ENCODE measurements at places on chromosomes 5 and 9. TPM values are rescaled to one million over a fixed set of nuclear protein-coding genes. Genes with fewer than 3 reads are reported as not detected.

DNA sequence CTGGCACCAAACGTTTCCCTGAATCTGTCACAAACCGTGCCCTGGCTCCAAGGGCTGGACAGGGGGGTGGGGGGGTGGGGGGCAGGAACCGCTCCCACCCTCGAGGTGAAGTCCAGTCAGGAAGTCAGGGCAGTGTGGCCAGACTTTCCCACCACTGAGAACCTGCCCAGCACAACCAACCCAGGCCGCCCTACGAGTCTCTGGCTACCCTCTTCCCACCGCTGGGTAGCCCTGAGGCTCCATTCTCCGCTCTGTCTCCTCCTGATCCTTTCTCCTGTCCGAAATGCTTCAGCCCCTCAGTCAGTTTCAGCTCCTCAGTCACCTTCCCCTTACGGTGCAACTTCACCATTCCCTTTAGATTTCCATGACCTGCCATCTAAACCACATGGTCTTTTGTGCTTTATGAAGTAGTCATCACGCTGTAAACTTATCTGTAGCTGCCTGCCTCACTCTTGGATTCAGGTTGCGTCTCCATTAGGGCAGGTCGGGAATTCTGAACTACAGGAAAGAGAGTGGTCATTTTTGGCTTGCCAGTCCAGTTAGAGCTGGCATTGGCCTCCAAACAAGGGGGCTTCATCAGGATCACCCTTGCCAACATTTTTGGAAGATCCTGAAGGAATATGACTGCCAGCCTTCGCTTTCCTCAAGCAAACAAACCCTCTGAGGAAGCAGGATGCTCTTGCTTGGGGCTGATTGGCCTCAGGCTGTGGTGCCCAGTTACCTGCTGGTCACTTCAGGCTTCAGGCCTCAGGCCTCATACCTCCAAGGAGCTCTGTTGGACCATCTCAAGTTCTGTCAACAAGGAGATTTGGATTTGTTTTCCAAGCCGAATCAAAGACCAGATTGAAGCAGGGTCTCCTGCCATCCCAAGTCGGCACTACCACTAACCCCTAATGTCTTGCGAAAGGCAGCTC lies 794 bp upstream of the DCAF12 start:
- DNase-seq: no peak

The NUP214 gene
- 37.6 TPM for total RNA-seq

- DNase-seq: no peak
Observed at GRCh38 chr9:106304401-106304920, 558.5 kb upstream of the ZNF462 start.

The RELL2 gene
- total RNA-seq: 3.9 TPM

DNA sequence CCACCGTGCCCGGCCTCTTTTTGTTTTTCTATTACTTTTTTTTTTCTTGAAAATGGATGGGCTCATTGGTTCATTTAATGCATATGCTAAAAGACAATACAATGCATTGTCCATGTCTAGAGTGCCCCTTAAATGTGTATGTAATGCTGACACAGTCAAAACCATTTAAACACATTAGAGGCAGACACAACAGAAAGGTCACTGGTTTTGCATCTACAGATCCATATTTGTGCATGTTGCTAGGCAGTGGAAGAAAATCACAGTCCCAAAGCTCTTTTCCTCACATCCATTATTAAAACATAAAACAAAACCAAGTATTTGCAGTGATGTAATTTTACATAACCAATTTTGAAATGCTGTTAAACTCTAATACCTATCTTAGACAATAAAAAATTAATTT lies 389.0 kb downstream of the TAF11L14 start:
- no peak for DNase-seq

DNA sequence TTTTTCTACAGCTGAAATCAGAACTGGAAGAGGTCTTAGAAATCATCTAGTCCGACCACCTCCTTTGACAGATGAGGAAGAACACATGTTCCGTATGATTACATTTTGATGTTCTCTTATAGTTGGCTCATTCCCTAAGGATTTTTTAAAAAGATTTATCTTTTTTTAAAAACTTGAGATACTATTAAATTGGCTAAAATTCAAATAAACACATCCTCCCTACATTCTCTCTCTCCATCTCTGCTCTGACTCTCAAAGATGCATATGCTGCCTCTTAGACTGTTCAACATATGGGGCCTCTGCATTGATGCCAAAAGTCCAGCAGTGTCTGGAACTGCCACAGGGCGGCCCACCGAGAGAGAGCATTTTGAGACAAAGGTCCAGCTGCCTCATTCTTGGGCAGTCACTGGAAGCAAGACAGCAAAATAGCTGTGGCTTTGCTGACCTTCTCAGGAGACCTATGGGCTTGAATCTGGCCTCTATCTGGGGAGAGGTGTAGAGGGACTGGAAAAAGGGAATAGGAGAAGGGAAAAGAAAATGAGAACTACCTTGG lies 12.8 kb upstream of the TSSK1B start:
- peak; percentile 47 for DNase-seq

- no peak for DNase-seq
Observed at GRCh38 chr5:36904677-36905076, 28.1 kb downstream of the NIPBL start.

The C9orf152 gene
- not detected for total RNA-seq

- no peak for DNase-seq
Observed at GRCh38 chr9:89555036-89555415, 49.8 kb upstream of the GADD45G start.

Measured in neural progenitor cell (in vitro differentiated cells).